Smooth muscle cell of the pulmonary artery (primary cell): ENCODE measurements at places on chromosomes 13 and 19. TPM values are rescaled to one million over a fixed set of nuclear protein-coding genes. Genes with fewer than 3 reads are reported as not detected.

Gene CPB2
- not detected in 2 replicates for total RNA-seq

Gene EFNB2
- total RNA-seq: 6.4 and 7.4 TPM in 2 replicates

Gene RHPN2
- 2.8 and 4.3 TPM in 2 replicates for total RNA-seq

Gene CGB8
- total RNA-seq: not detected in 2 replicates

Gene IGFL4
- 0.13 TPM in 1 of 2 replicates, not detected in the other for total RNA-seq

Gene TINCR
- total RNA-seq: 0.13 and 0.66 TPM in 2 replicates

Gene NCAN
- total RNA-seq: under 0.01 TPM in 1 of 2 replicates, not detected in the other

Gene EPSTI1
- total RNA-seq: 2.9 TPM in 2 replicates

Gene ARHGEF7
- total RNA-seq: 38.3 and 51.8 TPM in 2 replicates

Gene FAM216B
- total RNA-seq: not detected in 2 replicates

Gene RFPL4AL1
- total RNA-seq: not detected in 2 replicates

Gene LGI4
- total RNA-seq: 0.59 and 1.5 TPM in 2 replicates
